ENCODE measurements at places on chromosomes 5 and 9.

DNA sequence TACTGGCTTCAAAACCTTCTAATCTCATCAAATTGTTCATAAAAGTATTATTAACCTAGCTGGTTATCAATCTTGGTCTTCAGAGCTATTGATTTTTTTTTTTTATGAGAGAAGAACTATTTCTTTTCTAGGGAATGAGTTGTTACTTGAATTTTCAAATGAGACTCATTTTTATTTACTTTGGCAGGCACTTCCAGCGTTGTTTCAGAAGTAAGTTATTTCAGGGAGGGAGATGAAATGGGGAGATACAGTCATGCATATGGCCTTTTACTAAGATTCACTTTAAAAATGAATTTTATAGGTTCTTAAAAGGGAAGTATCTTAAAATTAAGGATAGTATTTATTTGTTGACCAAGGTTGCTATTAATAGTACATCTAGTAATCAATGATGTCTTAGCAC is 129.6 kb downstream of the IZUMO3 start:
- no peak for DNase-seq

- no peak for DNase-seq
Measured at GRCh38 chr5:4995014-4995413, 145.1 kb upstream of the ADAMTS16 start.

GRCh38 chr9:99511723-99512122 is 289.6 kb downstream of the SEC61B start:
- no peak for DNase-seq

- DNase-seq: no peak
Measured at GRCh38 chr5:83077662-83078261, 415 bp downstream of the XRCC4 start.

- peak; percentile 87 for DNase-seq
Measured at GRCh38 chr9:1979741-1980367, 35.3 kb upstream of the SMARCA2 start.

DNA sequence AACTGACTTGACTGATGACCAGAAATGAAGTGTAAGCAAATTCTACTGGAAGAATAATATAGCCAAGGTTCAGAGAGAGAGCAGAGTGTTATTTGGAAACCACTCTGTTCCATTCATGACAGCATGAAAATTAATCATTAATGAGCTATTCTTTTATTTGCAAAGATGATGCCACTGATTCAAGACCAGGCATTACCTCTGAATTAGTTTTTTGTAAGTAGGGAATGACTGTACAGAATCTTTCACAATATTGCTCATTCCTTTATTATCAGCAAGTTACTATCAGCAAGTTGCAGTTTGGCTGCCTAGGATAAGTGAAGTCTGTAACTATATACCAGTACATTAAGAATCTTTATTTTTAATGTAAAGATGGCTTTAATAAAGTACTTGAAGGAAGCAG is 75.1 kb upstream of the RGMB start:
- DNase-seq: no peak

DNA sequence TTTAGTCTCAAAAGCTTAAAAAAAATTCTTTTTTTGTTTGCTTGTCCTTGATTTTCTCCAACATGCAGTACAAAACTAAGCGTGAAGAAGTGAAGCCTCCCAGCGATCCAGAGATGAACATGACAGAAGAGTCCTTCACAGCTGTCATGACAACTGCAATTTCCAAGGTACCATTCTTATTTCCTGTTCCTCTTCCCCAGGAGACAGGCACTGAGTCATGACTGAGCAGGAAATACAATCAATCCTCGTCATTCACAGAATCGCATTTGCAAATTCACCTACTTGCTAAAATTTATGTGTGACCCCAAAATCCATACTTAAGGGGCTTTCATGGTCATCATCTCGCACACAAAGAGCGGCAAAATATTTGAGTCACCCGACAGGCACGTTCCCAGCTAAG is 77.3 kb downstream of the SLC1A1 start:
- DNase-seq: no peak

DNA sequence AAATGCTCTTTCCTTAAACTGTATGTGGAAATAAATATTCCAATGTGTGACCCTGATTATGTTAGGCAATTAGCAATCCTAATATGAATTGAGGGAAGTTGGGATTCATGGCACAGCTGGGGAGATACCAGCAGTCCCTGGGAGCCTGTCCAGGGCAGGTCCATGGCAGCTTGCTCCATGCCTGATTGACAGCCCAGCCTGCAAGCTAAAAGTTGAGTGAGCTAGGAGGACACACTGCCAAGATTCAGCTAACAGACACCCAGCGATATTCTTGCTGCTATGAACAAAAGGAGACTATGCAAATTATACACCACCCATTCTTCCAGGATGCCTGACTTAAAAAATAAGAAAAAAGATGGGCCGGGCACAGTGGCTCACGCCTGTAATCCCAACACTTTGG is 6.2 kb downstream of the TGFBI start:
- no peak for DNase-seq

- DNase-seq: no peak
Measured at GRCh38 chr9:3403315-3403714, 122.5 kb downstream of the RFX3 start.

GRCh38 chr5:125257057-125257972 is 510.9 kb upstream of the ZNF608 start:
- DNase-seq: no peak

DNA sequence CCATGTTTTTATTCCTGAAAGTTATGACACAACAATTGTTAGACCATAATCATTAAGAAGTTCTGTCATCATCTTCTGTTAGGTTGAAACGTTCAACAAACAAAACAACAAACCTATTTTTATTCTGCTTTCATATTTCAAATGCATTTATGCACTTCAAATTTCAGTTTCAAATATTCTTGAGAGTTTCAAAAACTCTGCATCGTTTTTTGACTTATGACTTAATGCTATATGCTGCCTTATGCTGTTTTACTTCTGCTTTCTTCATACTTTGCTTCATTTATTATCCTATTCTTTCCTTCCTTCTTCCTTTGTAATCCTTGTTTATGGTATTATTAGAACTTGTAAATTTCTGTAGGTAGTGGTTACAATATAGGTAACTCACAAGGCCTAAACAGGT is 95.0 kb downstream of the PCSK1 start:
- no peak for DNase-seq

GRCh38 chr9:33718987-33719386 is 76.4 kb upstream of the PRSS3 start:
- DNase-seq: no peak

DNA sequence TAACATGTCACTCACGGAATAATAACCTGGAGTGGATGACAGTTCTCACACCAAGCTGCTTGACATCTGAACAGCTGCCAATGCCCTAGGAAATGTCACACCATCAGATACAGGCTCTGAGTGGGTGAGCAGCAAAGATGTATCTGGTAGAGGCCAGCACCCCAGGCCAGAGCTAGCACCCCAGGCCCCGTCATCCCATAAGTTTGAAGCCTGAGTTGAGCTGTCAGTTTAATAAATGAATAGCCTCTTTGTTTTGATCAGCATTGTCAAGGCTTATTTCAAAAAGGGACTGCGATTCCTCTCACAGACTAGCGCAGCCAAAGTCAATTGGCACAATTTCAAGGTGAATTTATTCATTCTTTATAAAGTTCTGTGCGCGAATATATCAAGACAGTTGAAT is 1327.1 kb downstream of the MAT2B start:
- no peak for DNase-seq

- no peak for DNase-seq
Measured at GRCh38 chr9:89329917-89330316, 11.6 kb downstream of the SECISBP2 start.

GRCh38 chr5:50440651-50441492 is at the start of gene EMB:
TSS of gene EMB (minus strand) at chr5:50441288. CDS start at chr5:50441151, 137 bp downstream.
- no peak for DNase-seq

DNA sequence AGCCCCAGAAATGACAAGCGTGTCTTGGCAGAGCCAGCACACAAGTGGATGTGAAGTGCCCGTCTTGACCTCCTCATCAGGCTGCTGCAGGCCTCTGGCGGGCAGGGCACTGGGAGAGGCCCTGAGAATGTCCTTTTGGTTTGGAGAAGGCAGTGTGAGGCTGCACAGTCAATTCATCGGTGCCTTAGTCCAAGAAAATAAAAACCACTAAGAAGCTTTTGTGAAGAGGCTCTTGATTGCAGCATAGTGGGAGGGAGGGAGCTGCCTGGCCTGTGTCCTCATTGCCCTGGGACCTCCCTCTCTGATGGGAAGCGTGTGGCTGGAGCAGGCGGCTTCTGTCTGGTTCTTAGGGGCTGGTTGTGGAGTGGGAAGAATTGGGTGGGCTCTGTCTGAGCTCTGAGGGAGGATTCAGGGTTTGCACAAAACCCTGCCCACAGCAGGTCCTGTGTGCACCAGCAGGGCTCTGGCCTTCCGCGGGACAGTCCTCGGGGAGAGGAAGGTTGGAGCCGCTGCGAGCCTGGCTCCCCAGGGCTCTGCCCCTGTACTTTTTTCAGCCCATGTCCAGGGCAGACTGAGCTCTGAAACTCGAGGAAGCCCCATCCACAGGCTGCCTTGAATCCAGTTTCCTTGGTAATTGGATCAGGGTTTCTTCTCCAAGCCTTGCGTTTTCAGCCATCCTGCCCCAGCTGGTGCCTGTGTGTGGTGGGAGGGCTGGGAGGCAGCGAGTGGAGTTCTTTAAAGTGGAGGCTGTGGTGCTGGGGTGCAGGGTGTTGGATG is 1.1 kb downstream of the HRCT1 start:
- DNase-seq: no peak

- DNase-seq: no peak
Measured at GRCh38 chr5:56852228-56853000, 37.1 kb downstream of the MAP3K1 start.

GRCh38 chr9:99749641-99750040 is 72.0 kb upstream of the NR4A3 start:
- DNase-seq: no peak

DNA sequence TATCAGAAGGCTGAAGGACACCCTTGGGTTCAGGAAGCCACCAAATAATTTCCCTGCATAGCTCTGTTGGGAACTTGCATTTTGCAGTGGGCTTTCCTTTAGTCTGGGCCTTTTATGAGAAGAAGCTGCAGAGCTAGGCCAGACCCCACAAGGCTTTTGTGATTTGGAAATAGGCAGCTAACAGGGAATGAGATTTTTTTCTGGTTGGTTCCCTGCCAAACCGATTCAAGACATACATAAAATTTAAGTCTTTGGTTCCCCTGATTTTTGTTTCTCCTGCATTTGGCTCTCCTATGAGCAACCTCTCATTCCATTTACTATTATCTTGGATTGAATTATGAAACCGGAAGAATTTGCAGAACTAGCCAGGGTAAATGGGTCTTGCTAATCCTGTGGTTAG is 81.5 kb upstream of the PTCH1 start:
- no peak for DNase-seq

All from NCI-H2171 (cell line).